Naive thymus-derived CD8-positive, alpha-beta T cell (primary cell): ENCODE measurements at places on chromosomes 6 and 20. TPM values are rescaled to one million over a fixed set of nuclear protein-coding genes. Genes with fewer than 3 reads are reported as not detected.

Gene PLN
- total RNA-seq = not detected

Gene SH3BGRL2
- 23.4 TPM for total RNA-seq

Gene GRIK2
- total RNA-seq = not detected

Gene MLIP
- not detected for total RNA-seq

Gene BHLHE23
- not detected for total RNA-seq

Gene GPSM3
- total RNA-seq = 276 TPM

Gene SALL4
- total RNA-seq = not detected

Gene IMPG1
- total RNA-seq = not detected

Gene SEL1L2
- not detected for total RNA-seq

Gene LPA
- total RNA-seq = not detected

Gene RIPPLY2
- total RNA-seq = not detected

Gene TXLNB
- total RNA-seq = 1.7 TPM

Gene ZNF343
- total RNA-seq = 13.3 TPM

Gene BAG2
- 5.2 TPM for total RNA-seq

Gene OOEP
- 0.38 TPM for total RNA-seq

Gene GDAP1L1
- not detected for total RNA-seq

Gene DUSP15
- total RNA-seq = not detected

Gene CST9L
- total RNA-seq = not detected

Gene SLC16A10
- total RNA-seq = 26.1 TPM

Gene CFB
- total RNA-seq = 1.4 TPM

Gene TBC1D22B
- 9.4 TPM for total RNA-seq

Gene TREML1
- total RNA-seq = not detected

Gene DDX43
- total RNA-seq = 1.7 TPM

Gene DBNDD2
- 13.6 TPM for total RNA-seq

Gene PLA2G7
- total RNA-seq = 2.1 TPM

Gene CFAP206
- not detected for total RNA-seq

Gene MAPK13
- total RNA-seq = 38.7 TPM

Gene CHRNA4
- not detected for total RNA-seq

Gene NRSN1
- total RNA-seq = not detected

Gene RGS17
- not detected for total RNA-seq

Gene BPI
- not detected for total RNA-seq

Gene LINC00237
- total RNA-seq = not detected

Gene SLC26A8
- total RNA-seq = not detected

Gene XKR7
- not detected for total RNA-seq

Gene LAMA5
- total RNA-seq = 4.0 TPM

Gene TMC2
- not detected for total RNA-seq

Gene C20orf141
- not detected for total RNA-seq

Gene CD83
- 10.3 TPM for total RNA-seq

Gene KHDRBS2
- 0.26 TPM for total RNA-seq

Gene FNDC11
- 0.13 TPM for total RNA-seq

Gene CUTA
- 198 TPM for total RNA-seq

Gene EYS
- total RNA-seq = not detected
